Stimulated activated CD4-positive, alpha-beta T cell treated with anti-CD3 and anti-CD28 coated beads, Interleukin-12 subunit alpha, Interleukin-12 subunit beta, amount 100 ng/mL, for 48 hours (primary cell): ENCODE measurements at places on chromosomes 11 and 22.

DNA sequence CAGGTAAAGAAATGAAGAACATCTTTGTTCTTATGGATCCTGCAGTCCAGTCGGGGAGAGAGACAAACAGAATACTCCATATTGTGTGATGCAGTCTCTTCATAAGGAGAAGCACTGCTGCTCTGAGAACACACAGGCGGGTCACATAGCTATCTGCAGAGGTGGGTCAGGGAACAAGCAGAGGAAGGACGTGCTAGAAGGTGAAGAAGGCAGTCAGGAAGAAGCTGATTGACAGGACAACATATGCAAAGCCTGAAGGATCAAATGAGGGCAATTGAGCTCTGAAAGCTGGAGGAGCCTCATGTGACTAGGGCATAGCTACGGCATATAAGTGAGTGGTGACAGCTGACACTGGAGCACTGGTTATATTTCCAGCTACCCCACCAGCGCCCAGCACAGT lies 122.5 kb downstream of the OPCML start:
- no peak for DNase-seq

- DNase-seq, result no peak
Observed at GRCh38 chr11:44764583-44764982, 37.8 kb downstream of the TSPAN18 start.

DNA sequence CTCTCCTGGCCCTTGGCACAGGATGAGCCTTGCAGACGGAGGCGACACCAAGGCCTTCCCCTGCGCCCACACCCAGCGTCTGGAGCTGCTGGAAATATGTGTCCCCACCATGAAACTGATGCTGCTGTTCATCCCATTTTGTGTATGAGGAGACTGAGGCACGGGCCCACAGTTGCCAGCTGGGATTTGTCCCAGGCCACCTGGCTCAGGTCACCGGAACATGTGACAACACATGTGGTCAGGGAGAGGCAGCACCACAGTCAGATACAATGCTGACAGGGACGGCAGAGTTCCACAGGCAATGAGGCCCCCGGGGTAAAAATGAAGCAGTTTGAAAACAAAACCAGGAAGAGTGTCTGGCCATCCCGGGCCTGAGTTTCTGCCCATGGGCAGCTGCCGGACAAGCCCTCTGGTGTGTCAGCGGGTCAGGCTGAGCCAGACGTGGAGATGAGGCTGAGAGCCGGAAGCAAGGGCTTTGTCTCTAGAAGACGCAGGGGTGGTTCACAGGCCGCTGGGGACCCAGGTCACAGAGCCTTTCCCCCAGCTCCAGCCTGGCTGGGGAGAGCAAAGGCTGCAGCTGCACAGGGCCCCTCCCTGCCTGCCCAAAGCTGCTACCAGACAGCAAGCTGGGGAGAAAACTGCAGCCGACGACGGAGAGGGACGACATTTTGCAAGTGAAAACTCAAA lies 80.7 kb downstream of the CDKN1C start:
- DNase-seq, result no peak

GRCh38 chr11:61679893-61680621 lies at the start of gene DAGLA:
DAGLA (plus strand) TSS chr11:61680391; CDS start chr11:61720156, 39,765 bp downstream.
- DNase-seq, result peak; percentile 66

DNA sequence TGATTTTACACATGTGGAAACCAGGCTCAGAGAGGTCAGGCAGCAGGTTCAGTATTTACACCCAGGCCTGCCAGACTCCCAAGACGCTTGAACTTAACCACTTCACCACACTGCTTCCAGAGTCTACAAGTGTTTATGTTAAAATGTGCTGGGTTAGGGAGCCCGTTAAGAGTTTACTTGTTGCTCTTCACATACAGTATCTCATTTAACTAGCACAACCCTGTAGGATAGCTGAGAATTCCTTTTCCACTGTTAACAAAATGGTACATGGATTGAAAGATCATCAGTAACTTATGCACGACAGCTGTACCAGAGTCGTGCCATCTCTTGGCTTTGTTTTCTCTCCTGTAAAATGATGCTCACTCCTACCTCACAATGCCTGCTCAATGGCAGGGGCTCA lies 2.9 kb downstream of the SMCO4 start:
- DNase-seq, result no peak

- no peak for DNase-seq
Observed at GRCh38 chr11:37916331-37916730, 1318.3 kb upstream of the RAG2 start.

- no peak for DNase-seq
Observed at GRCh38 chr22:34986523-34986922, 79.4 kb upstream of the ISX start.

GRCh38 chr11:67270256-67271204 lies 4.3 kb downstream of the GRK2 start:
- DNase-seq, result no peak

GRCh38 chr22:48574776-48575617 lies 1252.7 kb downstream of the BRD1 start:
- DNase-seq, result no peak

- DNase-seq, result no peak
Observed at GRCh38 chr11:42837994-42838393, 473.8 kb upstream of the API5 start.

- no peak for DNase-seq
Observed at GRCh38 chr22:39716534-39716933, 146.0 kb downstream of the CACNA1I start.

DNA sequence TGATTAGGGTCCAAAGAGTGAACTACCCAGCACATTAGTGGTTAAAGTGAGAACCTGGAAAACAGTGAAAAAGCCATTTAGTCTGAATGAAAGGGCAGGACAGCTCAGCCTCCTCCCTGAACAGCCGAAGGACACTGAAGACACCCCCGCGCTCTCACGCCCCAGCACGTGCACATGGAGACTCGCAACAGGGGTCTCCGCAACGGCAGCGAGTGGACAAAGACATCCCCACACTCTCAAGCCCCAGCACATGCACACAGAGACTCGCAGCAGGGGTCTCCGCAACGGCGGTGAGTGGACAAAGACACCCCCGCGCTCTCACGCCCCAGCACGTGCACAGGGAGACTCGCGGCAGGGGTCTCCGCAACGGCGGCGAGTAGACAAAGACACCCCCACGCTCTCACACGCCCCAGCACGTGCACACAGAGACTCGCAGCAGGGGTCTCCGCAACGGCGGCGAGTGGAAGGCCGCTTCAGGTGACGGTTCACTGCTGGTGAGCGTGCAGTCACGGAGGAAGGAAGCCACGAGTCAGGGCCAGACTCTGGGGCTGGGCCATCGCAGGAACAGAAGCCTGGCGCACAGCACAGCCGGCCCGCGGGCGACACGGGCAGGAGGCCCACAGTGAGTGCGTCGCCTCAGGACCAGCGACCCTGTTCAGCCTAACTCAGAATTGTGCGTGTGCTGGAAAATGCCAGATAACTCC lies 43.6 kb downstream of the BRD1 start:
- no peak for DNase-seq

GRCh38 chr22:37237371-37238268 lies 6.4 kb downstream of the RAC2 start:
- no peak for DNase-seq

DNA sequence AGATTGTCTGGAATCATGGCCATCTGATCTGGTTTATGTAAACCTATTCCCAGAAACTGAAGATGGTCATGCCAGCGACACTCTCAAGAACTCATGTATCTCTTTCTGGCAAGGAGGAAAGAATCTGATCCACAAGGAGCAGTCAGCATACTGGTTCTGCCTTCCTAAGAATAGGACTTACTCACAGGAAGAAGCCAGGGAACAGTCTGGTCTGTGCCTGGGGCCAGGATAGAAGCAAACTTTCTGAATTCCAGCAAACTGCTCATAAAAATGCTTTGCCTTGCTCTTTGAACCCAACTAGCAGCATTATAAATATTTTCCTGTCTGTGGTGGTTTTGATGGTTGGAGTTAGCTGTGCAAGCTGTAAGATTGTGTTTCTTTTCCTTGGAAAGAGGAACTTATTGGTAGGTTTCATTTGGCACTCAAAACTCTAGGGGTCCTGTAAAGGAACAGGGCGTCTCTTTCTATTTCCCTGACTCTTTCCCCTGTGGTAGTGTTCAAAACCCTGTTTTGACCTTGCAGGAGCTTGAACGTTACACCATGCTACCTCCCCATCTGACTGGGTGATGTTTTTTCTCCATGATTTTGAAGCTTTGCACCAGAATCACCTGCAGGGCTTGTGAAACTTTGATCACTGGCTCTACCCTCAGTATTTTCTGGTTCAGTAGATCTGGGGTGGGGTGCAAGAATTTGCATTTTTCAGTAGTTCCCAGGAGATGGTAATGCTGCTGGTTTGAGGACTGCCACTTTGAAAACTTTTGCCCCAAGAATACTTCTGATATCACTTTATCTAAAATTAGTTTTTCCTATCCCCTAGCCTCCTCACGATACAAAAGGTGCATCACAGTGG lies 627.8 kb upstream of the ANO5 start:
- DNase-seq, result no peak

GRCh38 chr11:32586576-32587190 lies 3.1 kb downstream of the EIF3M start:
- no peak for DNase-seq

DNA sequence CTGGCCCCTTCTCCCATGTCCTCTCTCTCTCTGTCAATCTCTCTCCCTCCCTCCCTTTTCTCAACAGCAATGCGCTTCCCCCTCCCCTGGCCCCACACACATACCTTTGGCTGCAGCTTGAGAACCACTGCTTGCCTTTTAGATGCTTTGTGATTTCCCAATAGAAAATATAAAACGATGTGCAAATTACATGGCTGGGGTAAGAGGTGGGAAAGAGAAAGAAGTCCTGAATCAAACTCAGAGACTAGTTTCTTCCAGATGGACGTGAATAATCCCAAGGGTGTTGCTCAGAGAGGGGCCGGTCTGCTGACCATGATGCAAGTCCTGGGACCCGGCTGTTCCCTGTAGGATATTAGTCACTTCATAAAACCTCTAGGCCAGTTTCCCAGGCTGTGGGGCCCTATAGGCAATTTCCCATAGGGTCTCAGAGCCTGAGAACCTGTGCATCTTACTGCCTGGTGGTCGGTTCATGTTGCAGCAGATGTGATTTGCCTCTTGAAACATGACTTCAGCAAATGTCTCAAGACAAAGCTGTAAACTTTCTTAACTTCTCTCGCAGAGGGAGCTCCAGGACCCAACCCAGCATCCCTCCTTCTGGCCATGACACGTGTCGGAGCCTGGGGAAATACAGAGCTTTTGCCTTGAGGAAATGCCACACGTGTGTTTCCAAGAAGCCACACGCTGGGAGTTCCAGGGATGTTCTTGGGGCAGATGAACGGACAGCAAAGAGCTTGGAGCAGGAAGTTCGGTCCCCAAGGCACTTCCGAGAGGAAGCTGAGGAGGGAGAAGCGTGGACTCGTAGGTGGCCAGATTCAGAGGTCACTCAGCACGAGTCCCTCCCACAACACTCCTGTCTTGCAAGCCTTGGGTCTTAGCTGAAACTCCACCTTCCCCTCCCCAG lies 34.5 kb upstream of the ETS1 start:
- DNase-seq, result no peak

DNA sequence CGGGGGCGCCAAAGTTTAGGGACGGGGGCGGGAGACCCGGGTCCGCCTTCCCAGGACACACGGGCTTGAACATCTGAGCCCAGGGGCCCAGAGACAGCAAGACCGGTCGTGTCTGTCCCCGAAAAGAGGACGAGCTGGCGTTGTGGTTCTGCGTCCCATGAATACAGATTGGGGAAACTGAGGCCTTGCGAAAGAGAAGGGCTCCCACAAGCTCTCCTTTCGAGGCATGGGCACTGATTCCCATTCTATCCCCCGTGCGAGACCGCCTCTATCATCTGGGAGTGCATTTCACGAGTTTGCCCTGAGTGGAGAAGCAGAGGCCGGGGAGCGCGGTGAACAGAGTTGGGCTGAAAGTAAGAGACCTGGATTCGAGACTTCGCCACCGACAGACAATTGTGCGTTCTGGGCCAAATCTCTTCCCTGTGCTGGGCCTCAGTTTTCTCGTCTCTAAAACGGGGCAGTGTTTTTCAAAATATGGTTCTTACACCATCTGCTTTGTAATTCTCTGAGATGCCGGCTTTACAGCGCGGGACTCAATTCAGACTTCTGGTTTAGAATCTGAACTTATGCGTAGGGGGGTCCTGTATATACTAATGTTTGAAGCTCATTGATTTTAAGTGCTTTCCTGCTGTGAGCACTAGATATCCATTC lies 471 bp downstream of the RNF185 start:
- DNase-seq, result no peak

GRCh38 chr11:92939305-92939704 lies 30.1 kb upstream of the MTNR1B start:
- no peak for DNase-seq

GRCh38 chr11:74147199-74147929 lies 23.4 kb downstream of the C2CD3 start:
- DNase-seq, result no peak

DNA sequence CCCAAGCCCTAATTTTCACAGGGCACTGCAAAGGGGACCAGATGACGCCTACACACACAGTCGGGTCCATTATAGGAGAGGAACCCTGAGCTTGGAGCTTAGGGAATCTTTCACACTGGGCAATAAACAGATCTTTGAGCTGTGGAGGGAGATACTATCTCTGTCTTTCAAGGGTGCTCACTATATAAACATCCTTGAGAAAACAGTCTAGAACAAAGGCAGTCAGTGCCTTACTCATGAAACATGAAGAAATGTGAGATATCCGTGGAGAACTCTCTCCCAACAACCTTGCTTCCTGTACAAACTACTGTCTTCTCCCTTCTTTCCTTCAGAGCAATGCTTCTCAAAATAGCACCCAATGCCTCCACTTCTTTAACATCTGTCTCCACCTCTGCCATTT lies 109.0 kb upstream of the APOA1 start:
- no peak for DNase-seq

DNA sequence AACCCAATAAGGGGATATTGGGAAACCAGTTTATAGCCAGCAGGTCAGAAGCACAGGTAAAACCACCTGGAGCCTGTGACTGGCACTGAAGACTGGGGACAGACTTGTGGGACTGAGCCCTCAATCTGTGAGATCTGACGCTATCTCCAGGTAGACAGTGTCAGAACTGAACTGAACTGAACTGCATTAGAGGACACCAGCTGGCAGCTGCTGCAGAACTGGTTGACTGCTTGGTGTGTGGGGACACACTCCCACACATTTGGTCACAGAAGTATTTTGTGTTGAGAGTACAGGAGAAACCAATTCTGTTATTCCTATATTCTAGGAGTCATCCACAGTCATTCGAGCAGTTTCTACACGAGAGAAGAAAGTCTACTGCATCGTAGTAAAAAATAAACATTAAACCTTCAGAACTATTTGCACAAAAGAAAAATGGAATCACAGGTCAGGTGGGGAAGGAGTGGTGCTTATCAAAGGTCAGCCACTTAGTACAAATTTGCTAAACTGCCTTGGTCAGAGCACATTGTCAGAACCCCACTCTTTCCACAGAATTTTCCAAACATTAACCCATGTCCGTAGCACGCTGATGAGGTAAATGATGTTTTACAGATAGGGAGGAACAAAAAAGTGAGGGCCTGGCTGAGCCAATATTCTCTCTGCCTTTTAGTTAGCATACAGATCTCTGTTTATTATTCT lies 77.2 kb downstream of the SIK3 start:
- no peak for DNase-seq

DNA sequence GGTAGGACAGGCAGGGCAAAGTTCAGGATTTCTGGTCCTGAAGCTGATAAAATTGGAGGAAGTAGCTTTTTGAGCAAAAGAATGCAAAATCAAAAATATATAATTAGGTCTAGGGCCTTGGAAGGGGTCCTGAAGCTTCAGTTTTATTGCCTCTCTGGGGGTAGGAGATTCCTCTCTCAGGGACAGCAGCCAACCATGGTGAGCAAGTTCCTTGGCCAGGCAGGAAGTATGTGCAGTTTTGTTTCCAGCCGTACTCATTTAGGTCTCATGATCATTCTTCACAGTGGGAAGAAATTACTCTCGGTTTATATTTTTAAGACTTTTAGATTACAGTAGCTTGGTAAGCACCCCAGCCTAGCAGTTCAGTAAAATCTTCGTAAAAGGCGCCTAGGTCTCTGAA lies 2.9 kb upstream of the RAB38 start:
- DNase-seq, result no peak

- DNase-seq, result no peak
Observed at GRCh38 chr11:18093959-18094358, 11.9 kb downstream of the SAAL1 start.
